Activated T-helper 1 cell treated with Interleukin-2 at 50 U/mL for 16 hours (primary cell): ENCODE measurements at places on chromosomes 1 and 21.

GRCh38 chr1:64986903-64987871, 20.8 kb upstream of the JAK1 start:
- no peak for DNase-seq

DNA sequence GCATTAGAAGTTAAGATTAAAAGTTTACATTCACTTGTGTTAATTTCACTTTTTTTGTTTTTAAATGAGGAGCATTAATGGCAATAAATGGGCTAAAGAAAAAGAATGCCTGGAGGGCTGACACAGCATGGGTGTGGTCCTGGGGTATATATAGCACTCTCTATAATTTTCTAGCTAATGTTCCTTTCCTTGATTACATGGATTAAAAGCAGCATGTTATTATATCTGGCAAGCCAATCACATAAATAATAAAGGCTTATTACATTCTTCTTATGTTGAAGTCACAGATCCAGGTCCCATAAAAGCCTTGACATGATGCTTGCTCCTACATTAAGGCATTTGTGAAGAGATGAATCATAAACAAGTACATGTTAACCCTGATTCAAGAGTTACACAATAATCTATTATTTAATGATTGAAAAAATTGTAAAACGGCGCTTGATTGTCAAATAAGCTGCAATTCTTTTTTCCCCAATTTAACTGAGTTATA, 91.4 kb downstream of the LYPLAL1 start:
- no peak for DNase-seq

DNA sequence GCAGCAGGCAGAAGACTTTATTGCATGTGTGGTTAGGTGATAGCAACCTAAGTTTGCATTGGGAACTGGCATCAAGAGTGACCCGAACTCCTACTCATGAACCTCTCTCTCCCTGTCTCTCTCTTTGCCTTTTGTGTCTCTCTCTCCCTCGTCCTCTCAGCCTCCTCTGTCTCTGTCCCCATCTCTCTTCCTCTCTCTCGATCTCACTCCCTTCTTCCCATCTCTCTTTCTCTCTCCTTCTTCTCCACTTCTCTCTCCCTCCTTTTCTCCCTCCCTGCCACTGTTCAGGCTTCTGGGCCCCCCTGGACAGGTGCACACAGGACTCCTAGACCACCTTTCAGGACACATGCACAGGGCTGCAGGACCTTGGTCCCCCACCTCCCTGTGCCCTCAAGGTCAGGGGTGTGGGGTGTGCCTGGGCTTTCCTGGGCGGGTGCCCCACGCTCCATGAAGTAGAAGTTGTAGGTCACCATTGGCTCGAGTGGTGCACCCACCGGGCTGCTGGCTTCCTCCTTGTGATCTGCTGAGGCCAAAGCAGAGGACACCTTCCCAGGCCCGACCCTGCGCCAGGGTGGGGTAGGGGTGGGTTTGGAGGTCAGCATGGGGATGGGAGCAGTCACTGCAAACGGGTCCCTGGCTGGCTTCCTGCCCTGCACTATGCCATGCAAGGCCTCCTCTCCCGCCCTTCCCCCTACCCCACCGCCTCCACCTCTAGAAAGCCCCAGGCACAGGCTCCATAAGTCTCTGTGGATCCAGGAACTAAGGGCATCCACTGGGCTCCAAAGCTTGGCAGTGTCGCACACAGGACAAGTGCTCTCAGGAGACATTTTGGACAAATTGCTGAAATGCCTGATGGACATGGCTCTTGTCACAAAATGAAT, 13.2 kb upstream of the ZBTB17 start:
- no peak for DNase-seq

- no peak for DNase-seq
Observed at GRCh38 chr1:172251486-172251885, 169.0 kb upstream of the C1orf105 start.

DNA sequence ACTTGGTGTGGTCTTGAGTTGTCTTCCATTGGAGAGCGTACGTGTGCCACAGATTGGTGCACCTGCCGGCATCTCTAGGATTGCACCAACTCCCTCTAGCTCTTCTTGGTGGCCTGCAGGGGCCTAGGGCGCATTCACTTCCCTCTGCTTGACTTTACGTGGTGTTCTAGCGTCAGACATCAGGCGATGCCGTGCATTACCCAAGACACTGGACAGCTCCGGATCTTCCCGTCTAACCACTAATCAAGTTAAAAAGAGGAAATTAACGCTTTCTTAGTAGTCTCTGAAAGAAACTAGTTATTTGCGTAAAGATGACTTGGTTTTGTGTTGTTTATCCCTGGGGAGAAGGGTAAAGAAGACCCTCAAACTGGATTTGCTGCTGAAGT, 510 bp upstream of the IL10RB start:
- no peak for DNase-seq

DNA sequence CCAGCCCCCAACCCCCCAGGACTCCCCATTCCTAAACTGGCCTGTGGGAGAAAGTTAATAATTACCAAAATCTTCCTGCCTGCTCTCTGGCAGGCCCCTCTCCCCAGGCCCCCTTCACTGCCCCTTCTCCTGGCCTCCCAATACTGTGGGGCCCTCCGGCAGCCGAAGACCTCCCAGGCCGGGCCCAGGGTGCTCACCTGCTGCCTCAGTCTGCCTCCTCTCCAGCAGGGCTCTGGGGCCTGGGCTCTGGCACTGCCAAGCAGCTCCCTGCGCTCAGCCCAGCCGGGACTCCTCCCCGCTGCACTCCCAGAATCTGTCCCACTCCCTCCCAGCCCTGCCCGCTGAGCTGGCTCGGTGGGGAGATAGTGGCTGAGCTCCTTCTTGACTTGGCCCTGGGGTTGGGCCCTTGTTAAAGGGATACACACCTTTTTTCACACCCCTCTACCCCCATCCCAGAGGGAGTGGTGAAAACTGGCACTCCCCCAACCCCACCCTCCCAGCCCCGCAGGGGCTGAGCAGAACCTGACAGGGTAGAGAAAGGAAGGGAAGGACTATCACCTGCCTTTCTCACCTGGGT, at the start of gene S100A16:
Gene S100A16, minus strand, starts transcription at position 383 of the 577 bp plus-strand sequence. CDS start 4,986 bp downstream, outside the sequence.
- no peak for DNase-seq

DNA sequence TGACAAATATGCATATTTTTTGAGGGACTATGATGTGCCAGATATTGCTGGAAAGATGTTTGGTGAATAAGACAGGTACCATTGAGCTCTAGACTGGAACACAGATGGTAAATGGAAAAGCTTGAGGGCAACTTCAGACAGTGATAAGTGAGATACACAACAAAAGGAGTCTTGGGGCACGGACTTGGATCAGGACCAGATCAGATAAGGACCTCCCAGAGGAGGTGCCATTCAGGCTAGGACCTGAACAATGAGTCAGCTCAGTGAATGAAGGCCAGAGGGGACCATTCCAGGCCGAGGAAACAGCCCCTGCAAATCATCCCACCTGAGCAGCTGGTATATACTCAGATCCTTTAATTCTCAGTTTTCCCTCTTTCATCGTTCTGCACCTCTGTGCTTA, 1.8 kb upstream of the KCNJ15 start:
- DNase-seq = no peak

GRCh38 chr1:48022306-48022705, 25.1 kb upstream of the TRABD2B start:
- DNase-seq = no peak

GRCh38 chr21:20257052-20257740, 741.0 kb upstream of the NCAM2 start:
- DNase-seq = no peak

DNA sequence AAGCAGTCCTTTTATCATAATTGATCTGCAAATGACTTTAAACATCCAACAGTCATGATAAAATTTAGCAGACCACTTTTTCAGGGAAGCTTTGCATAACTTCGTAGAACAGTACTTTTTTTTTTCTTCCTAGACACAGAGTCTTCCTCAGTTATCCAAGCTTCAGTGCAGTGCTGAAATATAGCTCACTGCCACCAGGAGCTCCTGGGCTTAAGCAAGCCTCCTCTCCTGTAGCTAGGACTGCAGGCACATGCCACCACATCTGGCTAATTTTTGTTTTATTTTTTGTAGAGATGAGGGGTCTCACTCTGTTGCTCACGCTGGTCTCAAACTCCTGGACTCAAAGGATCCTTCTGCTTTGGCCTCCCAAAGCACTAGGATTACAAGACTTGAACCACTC, 3.8 kb downstream of the F13B start:
- no peak for DNase-seq

DNA sequence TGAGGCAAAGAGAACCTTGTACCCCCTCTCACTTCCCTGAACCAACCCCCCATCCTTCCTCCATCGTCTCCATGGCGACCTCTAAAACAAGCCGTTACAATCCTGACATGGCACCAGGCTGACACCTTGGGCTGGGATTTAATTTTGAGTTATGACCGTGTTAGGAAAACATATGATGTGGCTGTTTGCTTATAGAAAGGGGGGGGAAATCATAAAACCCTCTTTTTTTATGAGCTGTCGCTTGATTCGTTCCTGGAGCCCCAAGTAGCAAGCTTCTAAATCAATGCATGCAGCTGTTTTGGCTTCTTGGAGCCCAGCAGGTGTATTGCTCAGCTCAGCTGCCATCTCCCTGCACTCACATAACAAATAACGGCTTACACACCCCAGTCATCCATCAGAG, 301.2 kb upstream of the SPAG17 start:
- DNase-seq = no peak

DNA sequence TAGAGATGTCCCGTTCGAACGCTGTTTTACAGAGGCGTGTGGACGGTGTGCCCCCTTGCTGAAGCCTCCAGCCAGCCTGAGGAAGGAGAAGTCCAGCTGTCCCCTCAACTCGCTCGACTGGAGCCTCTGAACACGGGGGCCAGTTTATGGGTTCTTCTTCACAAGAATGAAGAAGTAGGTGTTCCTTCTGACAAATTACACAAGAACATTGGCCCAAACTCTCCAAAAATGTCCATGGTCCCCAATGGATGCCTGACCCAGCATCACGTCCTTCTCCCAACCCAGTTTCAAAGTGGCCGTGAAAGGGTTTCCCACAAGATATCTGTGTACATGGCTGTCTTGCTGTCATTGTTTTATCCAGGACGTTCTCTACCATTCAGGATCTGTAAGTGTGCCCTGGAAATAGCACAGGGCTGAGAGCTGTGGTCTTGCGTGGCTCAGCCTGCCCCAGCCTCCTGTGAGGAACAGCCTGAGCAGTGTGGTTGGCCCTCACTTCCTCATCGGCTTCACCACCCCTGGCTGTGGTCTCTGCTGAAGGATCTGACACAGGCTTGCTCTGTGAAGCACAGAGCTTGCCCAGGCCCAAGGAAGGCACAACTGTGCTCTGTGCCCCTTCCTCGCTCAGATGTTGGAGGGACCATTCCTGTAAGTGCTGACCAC, 1.0 kb upstream of the S100B start:
- peak; percentile 27 for DNase-seq

GRCh38 chr1:16921391-16922185, at the start of gene CROCC:
CROCC (plus strand) TSS chr1:16921931; CDS start chr1:16922019, 88 bp downstream.
- no peak for DNase-seq

- no peak for DNase-seq
Observed at GRCh38 chr1:172902200-172902599, 148.5 kb downstream of the TNFSF18 start.

- DNase-seq = no peak
Observed at GRCh38 chr1:30966690-30967369, 58.3 kb upstream of the SDC3 start.

DNA sequence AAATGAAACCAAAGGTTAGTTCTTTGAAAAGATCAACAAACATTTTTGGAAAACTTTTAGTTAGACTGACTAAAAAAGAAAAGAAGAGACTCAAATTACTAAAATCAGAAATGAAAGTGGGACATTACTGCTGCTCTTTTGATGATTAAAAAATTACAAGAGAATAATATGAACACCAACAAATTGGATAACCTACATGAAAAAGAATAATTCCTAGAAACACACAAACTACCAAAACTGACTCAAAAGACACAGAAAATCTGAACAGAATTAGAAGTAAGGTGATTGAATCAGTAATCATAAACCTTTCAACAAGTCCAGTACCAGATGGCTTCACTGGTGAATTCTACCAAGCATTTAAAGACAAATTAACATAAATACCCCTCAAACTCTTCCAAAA, 5.6 kb downstream of the KIFAP3 start:
- DNase-seq = no peak

GRCh38 chr1:67169496-67169895, 3.2 kb downstream of the IL23R start:
- DNase-seq = no peak

GRCh38 chr1:145935708-145936107, 8.4 kb upstream of the RBM8A start:
- no peak for DNase-seq

- no peak for DNase-seq
Observed at GRCh38 chr1:19670787-19671186, 6.1 kb downstream of the HTR6 start.

GRCh38 chr1:203197625-203198024, 11.1 kb upstream of the CHI3L1 start:
- no peak for DNase-seq

- no peak for DNase-seq
Observed at GRCh38 chr1:214917081-214917635, 165.4 kb upstream of the KCNK2 start.

GRCh38 chr21:31298618-31299269, 45.3 kb downstream of the TIAM1 start:
- DNase-seq = no peak

DNA sequence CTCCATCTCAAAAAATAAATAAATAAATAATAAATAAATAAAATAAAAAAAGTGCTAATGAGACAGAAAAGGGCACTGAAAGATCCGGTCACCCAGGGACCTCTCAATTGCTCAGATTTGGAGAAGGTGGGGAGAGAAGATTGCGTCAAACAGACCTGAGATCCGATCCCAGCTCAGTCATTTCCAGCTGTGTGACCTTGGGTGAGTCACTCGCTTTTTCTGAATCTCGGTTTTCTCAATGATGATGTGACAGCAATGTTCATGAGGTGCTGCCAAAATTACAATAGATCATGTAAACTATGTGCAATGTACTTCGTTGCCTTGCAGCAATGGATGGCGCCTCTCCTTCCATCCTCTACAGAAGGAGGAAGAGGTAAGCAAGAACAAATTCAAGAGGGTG, 11.1 kb upstream of the MEF2D start:
- DNase-seq = no peak

- DNase-seq = peak; percentile 99
Observed at GRCh38 chr1:225777583-225778336, at the start of gene SRP9. SRP9 (plus strand) TSS chr1:225777826; CDS start chr1:225777941, 115 bp downstream.

DNA sequence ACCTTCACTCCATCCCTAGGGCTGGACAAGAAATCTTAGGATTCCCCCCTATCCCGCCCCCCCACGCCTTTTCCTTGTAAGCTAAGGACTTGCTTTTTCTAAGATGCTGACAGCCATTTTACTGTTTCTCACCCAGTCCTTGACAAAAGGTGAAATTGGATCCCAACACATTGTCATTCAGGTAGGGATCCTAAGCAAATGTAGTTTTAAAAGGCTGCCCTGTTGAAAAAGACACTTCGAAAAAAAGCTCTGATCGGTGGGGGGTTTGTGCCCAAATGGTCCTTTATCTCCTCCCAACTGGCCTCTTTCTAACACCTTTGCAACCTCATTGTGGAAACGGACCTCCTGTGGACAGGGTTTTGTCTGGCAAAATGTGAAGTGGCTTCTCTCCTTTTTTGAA, 2.9 kb downstream of the CACHD1 start:
- no peak for DNase-seq

DNA sequence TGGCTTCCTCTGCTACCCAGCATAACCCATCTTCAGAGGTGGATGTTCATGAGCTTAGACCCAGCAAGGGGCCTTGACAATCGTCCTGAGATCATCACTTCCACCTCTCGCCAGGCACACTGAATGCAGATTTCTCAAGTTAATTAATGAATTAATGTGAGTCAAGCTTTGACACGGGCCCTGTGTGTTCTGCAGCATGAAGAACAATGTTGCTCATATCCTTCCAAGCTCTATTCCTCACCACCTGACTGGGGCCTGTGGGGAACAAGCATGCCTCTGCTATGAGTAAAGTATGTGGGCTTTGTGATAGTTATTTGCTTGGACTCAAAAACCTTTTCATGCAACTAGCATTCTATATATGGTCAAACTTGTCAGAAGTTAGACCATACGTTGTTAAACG, 122.0 kb downstream of the SEC16B start:
- no peak for DNase-seq
